ENCODE measurements at places on chromosomes 2 and 18.

DNA sequence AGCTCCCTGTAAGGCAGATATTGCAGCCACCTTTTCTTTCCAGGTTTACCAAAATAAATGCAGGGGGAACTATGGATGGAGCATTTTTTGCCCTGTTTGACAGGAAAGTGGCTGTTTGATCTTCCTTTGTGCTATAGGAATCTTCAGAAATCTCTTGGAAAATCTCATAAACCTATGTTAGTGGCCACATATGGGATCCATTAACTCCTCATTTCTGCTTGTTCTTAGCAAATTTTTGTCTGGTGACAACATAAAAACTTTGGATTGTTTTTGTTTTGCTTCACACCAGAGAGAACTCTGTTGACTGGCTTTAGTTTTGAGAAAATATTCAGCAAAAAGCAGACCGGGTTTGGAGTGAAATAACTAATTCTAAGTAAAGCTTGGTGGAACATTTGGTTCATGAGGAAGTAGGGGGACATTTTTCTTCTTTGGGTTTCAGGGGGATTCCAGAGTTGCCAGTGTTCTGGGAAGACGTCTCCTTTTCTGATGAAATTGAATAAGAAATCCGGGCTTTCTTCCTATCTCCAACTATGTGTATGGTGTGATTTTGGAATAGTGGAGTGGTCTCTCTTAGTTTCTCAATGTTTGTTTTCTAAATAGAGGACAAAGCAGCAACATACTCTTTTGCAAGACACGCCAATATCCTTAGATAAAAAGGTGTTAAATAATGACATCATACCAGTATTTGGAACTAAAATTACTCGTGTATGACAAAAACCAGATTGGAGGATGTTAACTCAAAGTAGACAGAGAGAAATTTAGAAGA is 174.4 kb downstream of the ICOS start:
- no peak for DNase-seq

GRCh38 chr2:126467367-126468054 is 188.4 kb upstream of the GYPC start:
- DNase-seq, result no peak

- no peak for DNase-seq
Observed at GRCh38 chr2:67985586-67985985, 77.2 kb downstream of the C1D start.

DNA sequence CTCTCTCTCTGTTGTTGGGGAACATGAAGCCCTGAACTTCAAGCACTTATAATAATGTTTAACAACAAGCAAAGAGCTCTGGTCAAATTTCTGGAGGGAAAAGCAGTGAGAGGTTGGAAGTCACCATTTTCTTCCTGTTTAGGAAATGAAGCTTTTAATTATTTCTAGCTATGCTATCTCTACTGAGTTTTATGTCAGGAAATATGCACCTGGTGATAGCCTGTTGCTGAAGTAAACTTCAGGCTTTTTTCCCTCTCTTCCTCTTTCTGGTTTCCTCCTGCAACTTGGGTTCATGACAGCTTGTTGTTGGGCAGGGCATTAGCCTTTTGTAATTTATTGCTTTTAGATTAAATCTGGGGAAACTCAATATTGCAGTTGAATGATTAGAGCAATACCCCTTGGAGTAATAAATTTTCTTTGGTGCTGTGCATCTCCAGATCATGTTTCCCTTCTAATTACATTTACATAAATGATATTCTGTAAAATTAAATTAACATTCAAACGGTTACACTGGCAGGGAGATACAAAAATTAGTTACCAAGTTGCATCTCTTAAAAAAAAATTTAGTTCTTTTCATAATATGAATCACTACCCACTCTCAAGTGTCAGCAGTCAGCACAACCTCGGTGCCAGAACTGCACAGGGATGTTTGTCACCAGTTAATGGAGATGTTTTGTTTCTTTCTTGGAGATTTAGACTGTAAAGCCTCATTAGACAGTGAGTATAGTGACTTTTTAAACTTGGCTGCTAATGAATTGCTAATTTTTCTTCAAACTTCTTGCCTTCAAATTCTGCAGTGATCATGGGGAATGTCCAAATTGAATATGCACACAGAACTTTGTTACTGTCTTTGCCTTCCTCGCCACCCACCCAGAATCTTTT is 466.6 kb upstream of the ETAA1 start:
- DNase-seq, result peak; percentile 42

DNA sequence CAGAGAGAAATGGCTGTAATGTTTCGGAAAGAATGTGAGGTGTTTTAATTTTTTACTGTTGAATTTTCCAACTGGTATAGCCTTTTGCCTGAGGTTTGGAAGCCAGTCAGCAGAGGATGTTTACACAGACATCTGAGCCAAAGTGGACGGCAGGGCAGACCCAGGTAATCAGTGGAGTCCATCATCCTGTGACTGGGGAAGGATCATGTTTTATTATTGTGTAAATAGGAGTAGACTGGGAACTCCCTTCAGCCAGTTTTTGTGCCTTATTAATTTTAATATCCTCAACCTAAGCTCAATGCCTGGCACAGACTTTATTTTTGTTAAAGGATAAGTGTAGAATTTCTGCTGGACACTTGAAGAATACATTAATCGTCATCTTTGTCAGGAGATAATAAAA is 142.0 kb upstream of the GAREM1 start:
- DNase-seq, result no peak

- no peak for DNase-seq
Observed at GRCh38 chr2:64114063-64114911, 29.9 kb downstream of the PELI1 start.

DNA sequence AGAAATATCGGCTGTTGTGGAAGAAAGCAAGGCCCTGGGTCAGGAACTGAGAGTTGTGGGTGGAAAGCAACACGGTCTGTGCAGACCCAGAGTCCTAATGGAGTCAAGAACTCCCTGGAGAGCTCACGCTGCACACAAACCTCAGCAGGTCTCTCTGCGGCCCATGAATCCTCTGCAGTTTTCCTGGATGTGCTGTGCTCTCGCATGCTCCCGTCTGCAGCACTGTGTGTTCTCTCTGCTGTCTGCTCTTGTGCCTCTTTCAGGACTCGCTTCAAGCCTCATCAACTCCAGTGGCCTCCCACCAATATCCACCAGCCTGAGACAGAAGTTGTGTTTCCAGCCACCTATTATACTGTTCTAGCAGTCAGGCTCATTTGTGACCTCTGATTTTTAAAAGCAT is 24.3 kb downstream of the RNU4ATAC start:
- no peak for DNase-seq

GRCh38 chr18:13264091-13265007 is 45.8 kb downstream of the LDLRAD4 start:
- DNase-seq, result no peak

DNA sequence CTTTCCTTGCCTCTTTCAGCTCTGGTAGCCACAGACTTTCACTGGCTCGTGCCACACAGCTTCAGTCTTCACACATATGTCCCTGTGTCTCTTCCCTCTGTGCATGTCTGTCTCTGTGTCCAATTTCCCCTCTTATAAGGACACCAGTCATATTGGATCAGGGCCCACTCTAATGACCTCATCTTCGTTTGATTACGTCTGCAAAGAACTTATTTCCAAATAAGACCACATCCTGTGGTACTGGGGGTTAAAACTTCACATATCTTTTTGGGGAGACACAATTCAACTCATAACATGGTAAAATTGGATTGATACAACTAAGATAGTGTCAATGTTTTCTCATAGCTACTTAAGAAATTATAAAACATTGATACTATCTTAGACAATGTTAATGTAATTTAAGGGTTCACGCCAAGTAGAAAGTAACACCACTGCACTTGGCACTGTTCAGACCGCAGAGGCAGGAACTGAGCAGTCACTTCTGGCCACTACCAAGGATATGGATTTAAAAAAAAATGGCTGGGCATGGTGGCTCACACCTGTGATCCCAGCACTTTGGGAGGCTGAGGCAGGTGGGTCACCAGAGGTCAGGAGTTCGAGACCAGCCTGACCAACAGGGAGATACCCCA is 119.6 kb upstream of the EPAS1 start:
- DNase-seq, result no peak

DNA sequence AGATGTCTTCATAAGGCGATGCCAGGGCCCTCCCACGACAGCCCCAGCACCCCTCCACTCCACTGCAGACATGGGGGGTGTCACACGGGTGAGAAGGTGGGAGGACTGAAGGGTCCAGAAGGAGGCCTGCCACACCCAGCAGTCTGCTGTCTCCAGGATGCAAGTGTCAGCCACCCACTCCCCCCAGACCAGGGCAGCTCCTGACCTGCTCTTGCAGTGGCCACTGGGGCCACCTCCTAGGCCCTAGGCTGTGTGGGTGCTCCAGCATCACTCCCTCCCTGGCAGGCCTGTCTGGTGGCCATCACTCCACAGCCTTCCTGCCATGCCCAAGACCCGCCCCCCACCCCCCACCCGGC is 171.0 kb downstream of the CELF4 start:
- no peak for DNase-seq

DNA sequence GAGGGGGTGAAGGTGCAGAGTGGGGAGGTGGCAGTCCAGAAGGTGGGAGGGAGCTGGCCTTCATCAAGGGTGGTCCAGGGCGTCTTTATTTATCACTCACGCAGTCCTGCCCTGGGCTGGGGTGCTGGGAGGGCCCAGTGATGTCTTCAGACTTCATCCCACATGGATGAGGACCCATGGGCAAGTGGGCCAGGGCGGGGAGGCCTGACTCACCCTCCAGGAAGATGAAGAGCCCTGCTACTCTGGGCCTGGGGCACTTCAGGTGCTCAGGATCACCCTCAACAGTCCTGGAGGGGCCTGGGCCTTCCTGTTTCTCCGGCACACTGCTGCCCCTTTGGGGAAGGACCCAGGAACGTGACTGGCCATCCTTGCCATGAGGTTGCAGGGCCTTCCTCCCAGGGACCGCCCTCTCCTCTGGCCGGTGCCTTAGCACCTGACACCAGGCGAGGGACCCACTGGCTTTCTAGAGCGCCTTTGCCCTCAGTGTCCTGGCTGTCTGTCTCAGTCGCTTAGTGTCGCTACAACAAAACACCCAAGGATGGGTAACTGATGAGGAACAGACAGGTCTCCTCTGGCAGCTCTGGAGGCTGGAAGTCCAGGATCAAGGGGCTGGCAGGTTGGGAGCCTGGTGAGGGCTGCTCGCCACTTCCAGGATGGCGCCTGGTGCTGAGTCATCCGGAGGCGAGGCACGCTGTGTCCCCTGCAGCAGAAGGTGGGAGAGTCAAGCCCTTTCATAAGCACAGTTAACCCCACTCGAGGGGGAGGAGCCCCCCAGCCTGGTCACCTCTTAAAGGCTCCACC is 57.8 kb upstream of the HS6ST1 start:
- no peak for DNase-seq

DNA sequence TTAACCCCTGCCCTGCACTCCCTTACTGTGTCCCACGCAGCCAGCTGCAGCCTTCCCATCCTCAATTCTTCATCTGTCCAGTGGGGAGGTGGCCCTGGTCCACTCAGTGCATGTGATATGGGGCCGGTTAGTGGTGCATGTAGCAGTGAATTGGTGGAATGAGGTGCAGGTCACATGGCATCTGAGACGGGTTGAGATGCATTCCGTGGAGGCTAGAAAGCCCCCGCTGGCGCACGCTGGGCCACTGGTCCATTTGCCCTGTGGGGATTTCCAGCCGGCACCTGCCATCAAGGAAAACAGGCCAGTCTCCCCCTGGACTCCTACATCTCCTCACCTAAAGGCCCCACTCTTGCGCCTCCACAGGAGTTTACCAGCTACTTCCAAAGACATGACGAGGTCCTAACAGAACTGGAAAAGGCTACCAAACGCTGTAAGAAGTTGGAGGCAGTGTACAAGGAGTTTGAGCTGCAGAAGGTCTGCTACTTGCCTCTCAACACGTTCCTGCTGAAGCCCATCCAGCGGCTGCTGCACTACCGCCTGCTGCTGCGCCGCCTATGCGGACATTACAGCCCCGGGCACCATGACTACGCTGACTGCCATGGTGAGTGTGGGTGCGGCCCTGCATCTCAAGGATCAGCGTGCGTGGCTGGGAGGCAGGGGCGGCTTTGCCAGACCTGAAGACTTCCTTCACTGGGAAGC is 40.5 kb downstream of the STK25 start:
- no peak for DNase-seq

DNA sequence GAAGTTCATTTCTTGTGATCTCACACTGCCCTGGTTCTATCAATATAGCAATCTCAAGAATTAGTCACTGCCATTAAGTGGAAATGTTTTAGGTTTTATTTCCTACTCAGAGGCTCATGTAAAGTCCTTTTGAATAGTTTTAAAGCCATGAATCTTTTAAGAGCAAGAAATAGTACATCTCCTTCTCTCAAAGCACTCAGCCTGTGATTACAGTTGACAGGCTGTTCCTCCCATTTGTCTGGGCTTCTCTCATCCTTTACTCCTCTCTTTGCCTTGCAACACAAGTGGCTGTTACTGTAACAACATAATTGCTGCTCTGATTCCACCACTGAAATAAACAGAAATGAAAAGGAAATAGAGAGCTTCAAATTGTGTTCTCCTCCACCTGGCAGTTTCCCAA is 18.4 kb downstream of the GRP start:
- no peak for DNase-seq

DNA sequence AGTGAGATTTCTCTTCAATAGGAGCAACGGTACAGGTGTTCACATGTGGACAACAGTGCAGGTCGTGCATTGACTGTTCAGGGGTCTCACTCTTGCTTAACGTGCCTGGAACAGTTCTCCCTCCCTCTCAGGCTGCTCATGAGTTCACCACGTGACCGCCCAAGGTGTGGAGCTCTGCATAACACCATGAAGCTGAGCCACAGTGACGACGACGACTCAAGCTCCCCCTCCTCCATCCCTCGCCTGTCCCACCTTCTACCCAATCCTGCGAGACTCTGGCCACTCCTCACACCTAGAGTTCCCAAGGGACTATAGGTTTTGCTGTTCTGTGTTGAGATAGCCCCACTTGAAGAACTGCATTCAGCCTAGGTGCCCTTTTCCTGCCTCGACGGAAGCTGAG is 42.8 kb downstream of the STK25 start:
- DNase-seq, result no peak

- DNase-seq, result no peak
Observed at GRCh38 chr2:143513081-143513480, 383.9 kb downstream of the ARHGAP15 start.

DNA sequence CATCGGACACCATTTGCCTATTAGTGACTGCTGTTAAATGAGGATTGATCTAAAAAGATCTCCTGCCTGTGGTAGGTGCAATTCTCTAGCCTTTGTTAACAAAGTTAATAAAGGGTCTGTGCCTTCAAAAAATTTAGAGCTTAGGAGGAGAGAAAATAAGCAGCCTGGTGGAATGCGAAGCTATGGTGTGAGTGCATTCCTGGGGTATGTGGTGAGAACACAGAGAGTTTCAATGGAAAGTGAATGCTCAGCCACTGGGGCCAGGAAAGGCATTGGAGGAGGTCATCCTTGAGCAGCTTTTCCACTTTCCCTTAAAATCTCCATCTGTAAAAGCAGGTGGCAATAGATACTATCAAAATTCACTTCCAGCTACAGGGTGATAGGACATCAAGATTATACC is 331.2 kb upstream of the LRATD1 start:
- DNase-seq, result no peak
